Stimulated activated CD8-positive, alpha-beta memory T cell treated with anti-CD3 and anti-CD28 coated beads, Interleukin-4, amount 100 ng/mL, for 48 hours (primary cell): ENCODE measurements at places on chromosomes 6 and 20.

- DNase-seq = no peak
Measured at GRCh38 chr6:154996841-154997311, 1.8 kb downstream of the TIAM2 start.

DNA sequence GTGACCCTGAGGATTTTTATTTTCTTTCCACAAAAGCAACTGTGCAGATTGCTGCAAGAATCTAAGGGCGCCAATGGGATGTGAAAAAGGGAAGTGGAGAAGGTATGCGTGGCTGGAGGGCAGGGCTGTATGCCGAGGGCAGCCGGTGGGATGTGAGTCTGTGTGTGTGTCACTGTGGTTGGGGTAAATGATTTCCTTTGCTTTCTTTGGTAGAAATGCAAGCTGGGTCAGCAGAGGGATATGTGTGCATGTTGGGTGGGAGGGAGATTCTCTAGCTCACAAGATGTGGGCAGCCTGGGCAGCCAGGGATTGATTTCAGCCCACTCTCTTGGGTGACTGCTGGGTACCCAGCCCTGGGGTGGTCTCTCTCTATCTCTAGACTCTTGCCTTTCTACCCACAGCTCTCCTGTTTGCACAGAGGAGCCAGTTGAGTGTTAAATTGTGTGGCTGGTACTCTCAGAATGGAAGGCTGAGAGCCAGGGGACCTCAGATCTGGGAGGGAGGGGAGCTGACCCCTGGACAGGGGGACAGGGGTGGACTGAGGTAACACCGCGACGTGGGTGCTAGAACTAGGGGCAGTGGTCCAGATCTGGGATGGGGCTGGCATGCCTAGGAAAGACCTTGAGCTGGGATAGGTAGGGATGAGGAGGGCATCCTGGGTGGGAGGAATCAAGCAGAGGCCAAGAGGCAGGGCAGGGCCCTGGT is 136.8 kb upstream of the RNF24 start:
- DNase-seq = no peak

DNA sequence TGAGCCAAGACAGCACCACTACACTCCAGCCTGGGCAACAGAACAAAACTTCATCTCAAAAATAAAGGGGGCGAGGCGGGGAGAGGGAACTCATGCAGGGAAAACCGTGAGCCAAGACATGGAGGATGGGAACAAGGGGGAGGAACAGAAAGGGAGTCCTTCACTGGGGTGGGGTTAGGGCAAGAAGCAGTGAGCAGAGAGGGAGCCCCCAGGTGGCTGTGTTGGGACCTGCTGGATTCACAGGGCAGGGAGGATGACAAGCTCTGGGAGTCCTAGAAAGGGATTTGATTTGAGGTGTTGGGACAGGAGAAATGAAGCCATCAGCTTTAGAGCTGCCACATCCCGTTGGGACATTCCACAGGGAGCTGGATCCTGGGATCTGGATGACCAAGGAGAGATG is 90.6 kb upstream of the TOP1 start:
- DNase-seq = peak; percentile 31

GRCh38 chr20:52958211-52958610 is 13.9 kb upstream of the TSHZ2 start:
- DNase-seq = no peak

- DNase-seq = no peak
Measured at GRCh38 chr20:25006431-25007167, 14.0 kb upstream of the APMAP start.

GRCh38 chr6:170286246-170286933 is 4.5 kb downstream of the DLL1 start:
- DNase-seq = no peak

DNA sequence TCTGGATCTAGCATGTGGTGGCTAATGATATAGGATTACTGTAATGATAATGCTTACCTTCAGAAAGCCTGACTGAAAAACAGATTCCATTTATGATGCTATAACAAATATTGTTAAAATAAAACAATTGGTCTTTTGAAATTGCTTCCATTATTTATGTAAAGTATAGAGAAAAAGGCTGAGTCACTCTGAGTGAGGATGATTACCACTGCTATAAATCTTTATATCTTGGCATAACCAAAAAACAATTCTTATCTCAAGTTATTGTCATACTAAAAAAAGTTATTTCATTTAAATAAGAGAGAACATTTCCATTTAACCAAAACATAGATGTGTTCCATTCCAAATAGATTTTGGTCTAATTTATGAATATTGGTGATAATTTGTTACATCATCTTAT is 53.0 kb upstream of the DST start:
- no peak for DNase-seq

- DNase-seq = no peak
Measured at GRCh38 chr6:131177996-131178395, 42.7 kb downstream of the AKAP7 start.

- no peak for DNase-seq
Measured at GRCh38 chr20:3783511-3784195, 2.4 kb upstream of the SPEF1 start.

DNA sequence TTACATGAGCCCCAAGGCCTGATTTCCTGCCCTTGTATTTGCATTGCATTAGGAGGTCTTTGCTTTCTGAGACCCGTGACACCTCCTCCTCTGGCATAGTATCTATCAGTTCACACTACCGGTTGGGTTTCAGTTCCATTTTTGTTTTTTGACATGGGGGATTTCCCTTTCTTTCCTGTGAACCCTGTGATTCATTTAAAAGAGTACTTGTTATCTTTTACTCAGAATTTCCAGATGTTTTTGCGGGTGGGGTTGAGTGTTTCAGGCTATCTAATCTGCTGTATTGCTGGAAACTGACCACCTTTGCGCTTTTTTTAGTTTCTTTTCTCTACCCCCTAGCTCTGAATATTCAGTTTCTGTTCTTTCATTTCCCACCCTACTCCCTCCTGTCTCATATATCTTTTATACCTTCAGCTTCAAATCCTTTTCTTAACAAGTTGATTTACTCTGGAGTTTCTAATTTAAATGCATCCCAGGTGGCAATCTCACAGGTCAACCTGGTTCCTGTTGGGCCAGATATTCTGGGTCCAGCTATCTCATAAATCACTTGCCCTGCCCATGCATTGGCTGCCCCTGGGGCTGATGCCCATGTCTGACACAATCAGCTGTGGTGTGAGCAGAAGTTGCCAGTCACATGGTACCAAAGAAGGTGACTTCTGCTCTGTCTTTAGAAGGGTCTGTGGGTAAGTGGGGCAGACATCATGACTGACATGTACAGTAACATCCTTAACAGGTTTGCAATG is 14.3 kb upstream of the NCOA3 start:
- DNase-seq = peak; percentile 78

GRCh38 chr6:51116723-51117122 is 298.1 kb downstream of the TFAP2B start:
- no peak for DNase-seq
